ENCODE measurements at places on chromosomes 3 and 15.
A peak's percentile ranks its signal among the peaks of the same experiment; 100 is the strongest.

DNA sequence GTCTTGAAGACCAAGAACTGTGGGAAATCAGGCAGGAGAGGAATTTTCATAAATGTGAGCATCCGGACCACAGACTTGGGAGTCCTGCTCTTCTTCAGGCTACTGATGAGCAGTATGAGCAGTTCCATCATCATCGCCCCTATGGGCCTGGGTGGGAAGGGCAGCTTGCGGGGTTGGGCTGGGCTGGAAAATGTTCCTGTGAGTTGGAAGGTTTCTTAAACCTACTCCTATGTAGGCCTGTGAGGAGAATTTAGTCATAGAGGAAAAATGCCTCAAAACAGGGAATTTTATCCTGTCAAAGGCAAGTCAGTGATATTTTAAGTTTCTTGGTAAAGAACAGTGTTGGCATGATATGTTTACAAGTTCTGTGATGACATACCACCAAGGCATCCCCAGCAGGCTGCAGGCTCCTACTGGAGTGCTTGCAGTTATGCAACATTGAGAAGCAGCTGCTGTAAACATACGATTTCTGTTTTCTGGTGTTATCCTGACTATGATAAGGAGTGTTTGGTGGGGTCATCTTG, 10.3 kb downstream of the MASP1 start:
- H3K36me3 ChIP-seq, result peaks cover 72% of the 10 kb centered on the region
- DNase-seq, result peak; percentile 95
- H3K27ac ChIP-seq, result peak overlapping the region; percentile 89
- H3K4me3 ChIP-seq, result peak overlapping the region; percentile 52

DNA sequence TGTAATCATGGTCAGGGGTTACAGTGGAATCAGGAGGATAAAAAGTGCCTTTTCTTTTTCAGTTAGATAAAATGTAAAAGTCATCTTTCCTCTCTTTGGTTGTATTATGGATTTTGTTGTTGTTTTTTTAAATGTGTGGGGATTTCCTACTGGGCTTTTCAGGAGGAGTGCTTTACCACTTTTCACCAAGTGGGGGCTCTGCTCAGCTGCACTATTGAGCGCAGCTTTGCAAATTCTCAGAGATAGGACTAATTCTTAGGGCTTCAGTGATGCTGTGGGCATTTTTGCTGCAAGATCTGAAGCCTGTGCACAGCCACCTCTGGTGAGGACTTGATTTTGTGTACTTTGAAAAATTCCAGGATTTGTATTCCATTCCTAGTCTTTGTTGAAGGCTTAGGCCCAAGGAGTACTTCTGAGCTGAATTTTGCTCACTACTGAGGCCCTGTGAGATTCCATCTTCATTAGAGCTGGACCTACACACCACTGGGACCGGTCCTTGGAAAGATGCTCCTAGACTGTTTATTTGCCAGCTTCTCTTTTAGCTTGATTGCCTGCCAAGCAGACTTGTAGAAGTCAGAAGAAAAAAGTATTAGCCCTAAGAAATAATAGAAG, 7.5 kb downstream of the GNB5 start:
- H3K36me3 ChIP-seq, result no peaks in the 10 kb centered on the region
- peaks cover 15% of the 10 kb centered on the region for H3K4me1 ChIP-seq
- H3K27ac ChIP-seq, result no peak overlapping the region
- no peak overlapping the region for H3K4me3 ChIP-seq
- peaks cover 7% of the 10 kb centered on the region for H3K27me3 ChIP-seq

- H3K27ac ChIP-seq, result peak overlapping the region; percentile 74
- peaks cover 65% of the 10 kb centered on the region for H3K36me3 ChIP-seq
- peak overlapping the region; percentile 5 for H3K4me3 ChIP-seq
- H3K4me1 ChIP-seq, result peaks cover 74% of the 10 kb centered on the region
- DNase-seq, result no peak
Measured at GRCh38 chr15:92930054-92930621, 30.0 kb downstream of the CHD2 start.

- peak overlapping the region; percentile 56 for H3K27ac ChIP-seq
- H3K4me1 ChIP-seq, result peaks cover 64% of the 10 kb centered on the region
- H3K27me3 ChIP-seq, result no peaks in the 10 kb centered on the region
- DNase-seq, result no peak
Measured at GRCh38 chr3:105959851-105960250, 91.0 kb upstream of the CBLB start.

- H3K4me1 ChIP-seq, result peaks cover 62% of the 10 kb centered on the region
- 0 out of 2 replicates have a peak overlapping the region, but pooled peaks have one; percentile 10 for H3K27ac ChIP-seq
- no peak overlapping the region for H3K4me3 ChIP-seq
- H3K36me3 ChIP-seq, result peaks cover 5% of the 10 kb centered on the region
- DNase-seq, result no peak
Measured at GRCh38 chr3:65946438-65946837, 92.3 kb downstream of the MAGI1 start.

DNA sequence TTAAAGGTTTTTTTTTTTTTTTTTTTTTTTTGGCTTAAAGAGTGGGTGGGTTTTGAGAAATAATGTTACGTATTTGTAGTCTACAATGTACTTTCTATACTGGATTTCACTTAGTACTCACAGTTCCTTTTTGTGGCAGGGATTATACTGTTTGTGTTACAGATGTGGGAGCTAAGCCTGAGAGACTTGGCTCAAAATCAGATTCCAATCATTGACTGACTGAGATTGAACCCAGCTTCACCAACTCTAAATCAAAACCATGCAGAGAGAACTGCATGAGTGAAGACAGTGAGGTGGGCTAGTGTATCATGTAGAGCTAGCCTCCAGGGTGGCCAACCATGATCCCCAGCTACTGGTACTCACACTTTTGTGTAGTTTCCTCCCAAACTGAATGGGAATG, 68.0 kb downstream of the TMEM108 start:
- H3K36me3 ChIP-seq, result no peaks in the 10 kb centered on the region
- DNase-seq, result no peak
- H3K4me1 ChIP-seq, result no peaks in the 10 kb centered on the region
- H3K4me3 ChIP-seq, result no peak overlapping the region
- no peaks in the 10 kb centered on the region for H3K27me3 ChIP-seq
